ENCODE measurements at places on chromosomes 12 and 14. TPM values are rescaled to one million over a fixed set of nuclear protein-coding genes. Genes with fewer than 3 reads are reported as not detected.

The SLC38A2 gene
- 199 TPM for total RNA-seq

The OVCH1 gene
- 0.16 TPM for total RNA-seq

- DNase-seq: no peak
- H3K27me3 ChIP-seq: no peaks in the 10 kb centered on the region
- H3K4me3 ChIP-seq: no peak overlapping the region
- H3K4me1 ChIP-seq: no peaks in the 10 kb centered on the region
- H3K27ac ChIP-seq: no peak overlapping the region
Measured at GRCh38 chr14:49512147-49512551, 74.0 kb downstream of the RPS29 start.

DNA sequence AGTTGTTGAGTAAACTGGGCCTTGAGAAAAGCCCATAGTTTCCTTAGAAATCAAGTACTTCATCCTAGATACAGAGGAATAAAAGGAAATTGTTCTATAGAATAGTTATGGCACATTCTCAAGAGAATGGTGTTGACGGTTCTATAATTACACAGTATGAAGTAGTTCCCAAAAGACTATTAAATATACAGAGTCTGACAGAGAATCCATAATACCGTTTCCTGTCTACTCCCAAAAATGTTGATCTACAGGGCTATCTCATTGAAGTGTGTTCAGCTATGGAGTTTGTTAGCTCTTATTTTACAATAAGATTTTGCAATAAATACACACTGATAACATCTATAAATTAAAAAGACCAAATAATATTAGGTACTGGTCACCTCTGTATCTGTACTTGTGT, 799.7 kb downstream of the RPS29 start:
- no peak overlapping the region for H3K27ac ChIP-seq
- H3K27me3 ChIP-seq: no peaks in the 10 kb centered on the region
- no peak for DNase-seq
- no peaks in the 10 kb centered on the region for H3K36me3 ChIP-seq
- no peaks in the 10 kb centered on the region for H3K4me1 ChIP-seq

- no peak overlapping the region for H3K4me3 ChIP-seq
- DNase-seq: no peak
- no peaks in the 10 kb centered on the region for H3K36me3 ChIP-seq
- H3K4me1 ChIP-seq: peaks cover 22% of the 10 kb centered on the region
Measured at GRCh38 chr12:52877242-52877641, 27.6 kb downstream of the KRT8 start.

- no peak overlapping the region for H3K4me3 ChIP-seq
- H3K27ac ChIP-seq: no peak overlapping the region
- H3K27me3 ChIP-seq: no peaks in the 10 kb centered on the region
Measured at GRCh38 chr14:31659278-31659677, 98.1 kb downstream of the NUBPL start.

- no peaks in the 10 kb centered on the region for H3K36me3 ChIP-seq
- no peak overlapping the region for H3K4me3 ChIP-seq
- no peaks in the 10 kb centered on the region for H3K27me3 ChIP-seq
- DNase-seq: no peak
Measured at GRCh38 chr12:13032164-13032563, 12.0 kb upstream of the FAM234B start.

The LBHD2 gene
- not detected for total RNA-seq

DNA sequence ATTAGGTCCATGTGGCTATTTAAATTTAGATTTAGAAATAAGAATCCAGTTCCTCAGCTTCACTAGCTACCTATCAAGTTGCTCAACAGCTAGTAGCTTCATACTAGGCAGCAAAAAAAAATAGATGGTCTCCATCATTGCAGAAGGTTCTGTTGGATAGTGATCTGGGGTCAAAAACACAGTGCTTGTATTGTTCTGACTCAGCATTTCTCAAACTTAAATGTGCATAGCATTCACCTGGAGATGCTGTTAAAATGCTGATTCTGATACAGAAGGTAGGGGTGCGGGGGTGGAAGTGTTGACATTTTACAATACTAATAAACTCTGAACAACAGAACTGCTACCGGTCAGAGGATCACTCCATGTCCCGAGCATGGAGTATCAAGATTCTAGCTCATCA, 51.3 kb downstream of the PRICKLE1 start:
- DNase-seq: no peak
- H3K36me3 ChIP-seq: no peaks in the 10 kb centered on the region
- no peaks in the 10 kb centered on the region for H3K27me3 ChIP-seq
- peaks cover 16% of the 10 kb centered on the region for H3K4me1 ChIP-seq
- H3K4me3 ChIP-seq: no peak overlapping the region
